ENCODE measurements at places on chromosomes 6 and 20.

DNA sequence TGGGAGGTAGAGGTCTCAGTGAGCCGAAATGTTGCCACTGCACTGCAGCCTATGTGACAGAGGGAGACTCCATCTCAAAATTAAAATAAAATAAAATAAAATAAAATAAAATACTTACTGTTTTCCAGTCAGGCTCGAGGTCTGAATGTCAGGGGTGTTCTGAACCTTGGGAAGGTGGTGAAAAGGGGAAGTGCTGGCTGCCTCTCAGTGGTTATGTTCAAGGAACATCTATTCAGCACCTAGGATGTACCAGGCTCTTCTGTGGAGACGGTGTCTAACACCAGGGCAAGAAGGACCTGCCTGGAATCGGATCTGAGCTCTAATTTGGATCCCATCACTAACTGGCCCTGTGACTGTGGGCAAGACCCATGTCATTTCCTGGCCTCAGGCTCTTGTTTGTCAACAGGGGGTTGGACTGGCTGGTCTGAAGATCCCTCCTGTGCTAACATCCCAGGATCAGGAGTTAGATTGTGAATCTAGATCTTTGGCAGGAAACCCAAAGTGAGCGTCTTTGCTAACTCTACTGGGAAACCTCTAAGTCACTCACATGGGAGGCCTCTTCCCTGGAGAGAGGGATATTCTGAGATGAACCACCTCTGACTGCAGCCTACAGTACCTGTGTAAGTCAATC, 63.4 kb upstream of the SIRPG start:
- no peaks in the 10 kb centered on the region for H3K36me3 ChIP-seq
- DNase-seq, result no peak
- H3K27ac ChIP-seq, result no peak overlapping the region
- H3K27me3 ChIP-seq, result no peaks in the 10 kb centered on the region

- H3K4me1 ChIP-seq, result peaks cover 42% of the 10 kb centered on the region
- peak; percentile 60 for DNase-seq
- H3K27ac ChIP-seq, result peak overlapping the region; percentile 80
- no peaks in the 10 kb centered on the region for H3K27me3 ChIP-seq
- no peak overlapping the region for H3K4me3 ChIP-seq
These were observed 21.7 kb downstream of the ELOVL5 start for GRCh38 chr6:53327017-53327395.

DNA sequence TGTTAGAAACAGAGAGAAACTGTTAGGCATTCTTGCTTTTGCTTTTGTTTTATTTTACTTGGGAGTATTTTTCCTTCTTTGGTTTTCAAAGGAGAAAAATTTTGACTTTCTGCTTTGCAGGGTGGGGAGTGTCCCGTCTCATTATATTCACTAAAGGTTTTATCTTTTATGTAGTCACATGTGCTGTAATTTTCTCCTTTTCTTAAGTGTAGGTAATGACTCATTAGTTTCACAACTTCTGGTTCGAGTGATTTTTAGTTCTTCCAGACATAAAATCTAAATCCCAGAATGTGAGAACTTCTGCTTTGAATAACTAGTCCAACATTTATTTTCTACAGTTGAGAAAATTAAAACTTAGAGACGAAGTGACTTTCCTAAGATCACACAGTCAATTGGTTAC, 37.7 kb downstream of the ADGRF1 start:
- no peak overlapping the region for H3K4me3 ChIP-seq
- no peaks in the 10 kb centered on the region for H3K4me1 ChIP-seq
- H3K27ac ChIP-seq, result no peak overlapping the region
- no peak for DNase-seq

GRCh38 chr6:105317607-105318533, 85.0 kb downstream of the PREP start:
- H3K36me3 ChIP-seq, result no peaks in the 10 kb centered on the region
- no peaks in the 10 kb centered on the region for H3K27me3 ChIP-seq
- no peak for DNase-seq
- H3K4me1 ChIP-seq, result no peaks in the 10 kb centered on the region
- H3K4me3 ChIP-seq, result no peak overlapping the region
- H3K27ac ChIP-seq, result no peak overlapping the region

GRCh38 chr20:10323729-10324128, 105.1 kb downstream of the SNAP25 start:
- H3K27ac ChIP-seq, result no peak overlapping the region
- H3K4me1 ChIP-seq, result no peaks in the 10 kb centered on the region
- no peaks in the 10 kb centered on the region for H3K36me3 ChIP-seq
- no peaks in the 10 kb centered on the region for H3K27me3 ChIP-seq
- no peak for DNase-seq

GRCh38 chr6:105898286-105898685, 187.8 kb upstream of the PRDM1 start:
- H3K27ac ChIP-seq, result no peak overlapping the region
- no peak for DNase-seq

- H3K36me3 ChIP-seq, result no peaks in the 10 kb centered on the region
- no peak overlapping the region for H3K4me3 ChIP-seq
- peak overlapping the region; percentile 87 for H3K27ac ChIP-seq
- peaks cover 19% of the 10 kb centered on the region for H3K4me1 ChIP-seq
These were observed 417 bp upstream of the PXDC1 start for GRCh38 chr6:3751730-3752530.

DNA sequence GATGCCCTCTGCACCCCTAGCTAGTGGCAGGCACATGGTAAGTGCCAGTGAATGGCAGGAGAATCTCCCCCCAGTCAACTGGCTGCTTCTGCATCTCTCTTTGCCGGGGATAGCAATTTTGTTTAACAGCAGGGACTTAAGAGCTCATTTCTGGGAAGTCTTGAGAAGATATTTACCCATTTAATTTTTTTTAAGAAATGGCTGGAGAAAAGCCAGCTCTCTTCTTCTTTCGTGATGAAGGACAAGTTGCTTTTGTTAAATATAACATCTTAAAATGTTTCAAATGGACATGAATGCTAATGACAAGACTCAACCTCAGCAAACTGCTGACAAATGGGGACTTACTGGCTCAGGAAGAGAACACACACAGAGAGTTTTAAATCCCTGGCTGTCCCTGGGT, 55.0 kb upstream of the IYD start:
- no peak for DNase-seq
- H3K4me1 ChIP-seq, result no peaks in the 10 kb centered on the region
- no peaks in the 10 kb centered on the region for H3K36me3 ChIP-seq

- no peaks in the 10 kb centered on the region for H3K36me3 ChIP-seq
- DNase-seq, result no peak
- H3K4me1 ChIP-seq, result peaks cover 12% of the 10 kb centered on the region
- no peak overlapping the region for H3K4me3 ChIP-seq
These were observed 13.3 kb downstream of the SLC22A1 start for GRCh38 chr6:160134779-160135547.

DNA sequence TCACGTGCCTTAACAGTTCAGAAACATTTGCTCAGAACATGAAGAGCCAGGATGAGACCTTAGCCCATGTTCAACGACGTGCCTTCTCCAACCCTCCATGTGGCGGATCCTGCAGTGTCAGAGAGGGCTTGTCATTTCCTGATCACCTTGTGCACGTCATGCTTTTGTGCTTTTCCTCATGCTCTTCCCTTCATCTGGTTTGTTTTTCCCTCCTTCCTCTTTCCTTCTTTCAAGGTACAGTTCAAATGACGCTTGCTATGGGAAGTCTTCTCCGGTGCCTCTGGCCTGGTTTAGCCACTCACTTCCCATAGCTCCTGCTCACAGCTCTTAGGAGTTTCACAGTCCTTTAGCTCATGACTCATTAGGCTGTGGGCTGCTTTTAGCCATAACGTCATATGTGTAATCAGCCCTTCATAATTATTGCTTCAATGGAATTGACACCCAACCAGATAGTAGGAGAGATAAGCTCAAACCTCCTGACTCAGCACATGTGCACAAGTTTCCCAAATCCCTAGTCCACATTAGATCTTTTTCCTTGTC, 102.7 kb upstream of the CNKSR3 start:
- no peaks in the 10 kb centered on the region for H3K4me1 ChIP-seq
- DNase-seq, result peak; percentile 2
- H3K27ac ChIP-seq, result no peak overlapping the region

- no peak for DNase-seq
- H3K36me3 ChIP-seq, result no peaks in the 10 kb centered on the region
- H3K4me3 ChIP-seq, result no peak overlapping the region
- no peaks in the 10 kb centered on the region for H3K4me1 ChIP-seq
These were observed 39.5 kb downstream of the PKIB start for GRCh38 chr6:122649701-122650100.

GRCh38 chr6:124530926-124531325, 431.3 kb upstream of the RNF217 start:
- no peak overlapping the region for H3K4me3 ChIP-seq
- DNase-seq, result no peak
- H3K36me3 ChIP-seq, result no peaks in the 10 kb centered on the region
- no peaks in the 10 kb centered on the region for H3K27me3 ChIP-seq

- H3K27me3 ChIP-seq, result no peaks in the 10 kb centered on the region
- no peaks in the 10 kb centered on the region for H3K4me1 ChIP-seq
- no peak overlapping the region for H3K4me3 ChIP-seq
- no peak for DNase-seq
- H3K36me3 ChIP-seq, result no peaks in the 10 kb centered on the region
These were observed 1.4 kb downstream of the UNC93A start for GRCh38 chr6:167292301-167293087.

GRCh38 chr6:139862311-139862710, 487.9 kb upstream of the CITED2 start:
- no peak for DNase-seq
- no peaks in the 10 kb centered on the region for H3K4me1 ChIP-seq
- no peak overlapping the region for H3K27ac ChIP-seq
- H3K27me3 ChIP-seq, result no peaks in the 10 kb centered on the region
- H3K4me3 ChIP-seq, result no peak overlapping the region

GRCh38 chr6:163710532-163711470, 296.3 kb downstream of the QKI start:
- H3K27me3 ChIP-seq, result no peaks in the 10 kb centered on the region
- no peak for DNase-seq
- H3K4me1 ChIP-seq, result no peaks in the 10 kb centered on the region
- no peak overlapping the region for H3K4me3 ChIP-seq
- no peaks in the 10 kb centered on the region for H3K36me3 ChIP-seq
- no peak overlapping the region for H3K27ac ChIP-seq

- no peak overlapping the region for H3K27ac ChIP-seq
- no peak overlapping the region for H3K4me3 ChIP-seq
- DNase-seq, result no peak
- no peaks in the 10 kb centered on the region for H3K36me3 ChIP-seq
- H3K27me3 ChIP-seq, result no peaks in the 10 kb centered on the region
- no peaks in the 10 kb centered on the region for H3K4me1 ChIP-seq
These were observed 49.1 kb downstream of the MAP3K7 start for GRCh38 chr6:90537723-90538258.

GRCh38 chr6:24113891-24114290, 12.1 kb upstream of the NRSN1 start:
- no peaks in the 10 kb centered on the region for H3K4me1 ChIP-seq
- DNase-seq, result no peak
- no peaks in the 10 kb centered on the region for H3K27me3 ChIP-seq
- H3K27ac ChIP-seq, result no peak overlapping the region
- H3K4me3 ChIP-seq, result no peak overlapping the region

- H3K27me3 ChIP-seq, result no peaks in the 10 kb centered on the region
- DNase-seq, result no peak
- no peaks in the 10 kb centered on the region for H3K36me3 ChIP-seq
- no peak overlapping the region for H3K4me3 ChIP-seq
These were observed 52.4 kb downstream of the TTI1 start for GRCh38 chr20:37980876-37981275.

DNA sequence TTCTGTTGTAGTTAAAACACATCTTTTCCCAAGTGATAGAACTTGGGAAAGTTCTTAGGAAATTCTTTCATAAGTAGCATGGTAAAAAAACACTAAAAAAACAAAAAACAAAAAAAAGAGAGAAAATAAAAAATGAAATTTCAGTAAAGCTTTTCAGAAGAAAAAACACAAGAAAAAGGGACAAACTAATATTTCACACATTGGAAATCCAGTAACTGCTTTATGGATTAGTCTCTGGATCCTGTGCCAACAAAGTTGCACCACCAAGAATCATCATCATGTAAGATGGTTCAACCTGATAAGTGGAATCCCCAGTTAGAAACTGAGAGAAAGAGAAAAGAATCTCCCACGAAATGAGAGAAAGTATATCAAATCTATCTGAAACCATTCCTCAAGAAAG, 144.2 kb downstream of the GMDS start:
- H3K4me1 ChIP-seq, result no peaks in the 10 kb centered on the region
- H3K4me3 ChIP-seq, result no peak overlapping the region
- no peaks in the 10 kb centered on the region for H3K27me3 ChIP-seq
- H3K36me3 ChIP-seq, result no peaks in the 10 kb centered on the region

- H3K4me1 ChIP-seq, result no peaks in the 10 kb centered on the region
- H3K27me3 ChIP-seq, result no peaks in the 10 kb centered on the region
- H3K27ac ChIP-seq, result no peak overlapping the region
- H3K4me3 ChIP-seq, result no peak overlapping the region
- no peak for DNase-seq
These were observed 253.2 kb downstream of the DLL1 start for GRCh38 chr6:170037541-170038250.

GRCh38 chr6:44641344-44642031, 254.0 kb downstream of the CDC5L start:
- no peaks in the 10 kb centered on the region for H3K36me3 ChIP-seq
- peaks cover 4% of the 10 kb centered on the region for H3K27me3 ChIP-seq
- no peak overlapping the region for H3K4me3 ChIP-seq

- no peak for DNase-seq
- no peaks in the 10 kb centered on the region for H3K27me3 ChIP-seq
- H3K36me3 ChIP-seq, result no peaks in the 10 kb centered on the region
- no peak overlapping the region for H3K27ac ChIP-seq
- H3K4me3 ChIP-seq, result no peak overlapping the region
These were observed 547.5 kb downstream of the COL12A1 start for GRCh38 chr6:74658391-74658790.

DNA sequence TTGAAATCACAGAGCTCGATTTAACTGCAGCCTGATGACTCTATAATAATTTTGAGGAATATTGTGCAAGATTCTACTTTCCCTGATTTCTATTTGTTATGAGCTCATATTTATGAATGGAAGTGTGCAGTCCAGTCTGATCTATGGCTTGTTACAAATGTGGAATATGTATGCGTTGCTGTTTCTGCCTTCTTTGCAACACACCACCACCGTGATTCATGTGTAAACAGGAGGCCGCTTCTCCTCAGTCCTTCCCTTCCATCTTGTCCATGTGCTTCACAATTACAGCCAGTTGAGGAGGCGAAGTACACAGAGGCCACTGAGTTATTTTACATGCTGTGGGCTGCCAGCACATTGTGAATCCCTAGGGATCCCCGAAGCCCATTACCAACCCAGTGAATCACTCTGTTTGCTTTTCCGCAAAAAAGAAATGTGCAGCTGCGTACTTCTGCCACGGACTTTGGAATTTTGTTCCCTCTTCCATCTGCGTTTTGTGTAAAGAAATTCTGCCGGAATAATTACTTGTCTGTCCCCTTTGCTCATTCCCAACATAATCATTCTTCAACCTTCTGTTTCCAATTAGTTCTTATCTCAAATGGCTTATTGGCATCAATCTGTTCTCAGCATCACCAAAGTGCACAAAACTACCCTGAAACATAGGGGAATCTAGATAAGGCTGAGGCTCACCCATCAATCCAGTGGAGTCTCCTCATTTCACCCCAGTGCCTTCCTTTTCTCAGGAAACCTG, 551.6 kb upstream of the CITED2 start:
- H3K36me3 ChIP-seq, result no peaks in the 10 kb centered on the region
- H3K4me1 ChIP-seq, result peaks cover 6% of the 10 kb centered on the region
- H3K27me3 ChIP-seq, result no peaks in the 10 kb centered on the region
